ENCODE measurements at places on chromosomes 12 and 14.

DNA sequence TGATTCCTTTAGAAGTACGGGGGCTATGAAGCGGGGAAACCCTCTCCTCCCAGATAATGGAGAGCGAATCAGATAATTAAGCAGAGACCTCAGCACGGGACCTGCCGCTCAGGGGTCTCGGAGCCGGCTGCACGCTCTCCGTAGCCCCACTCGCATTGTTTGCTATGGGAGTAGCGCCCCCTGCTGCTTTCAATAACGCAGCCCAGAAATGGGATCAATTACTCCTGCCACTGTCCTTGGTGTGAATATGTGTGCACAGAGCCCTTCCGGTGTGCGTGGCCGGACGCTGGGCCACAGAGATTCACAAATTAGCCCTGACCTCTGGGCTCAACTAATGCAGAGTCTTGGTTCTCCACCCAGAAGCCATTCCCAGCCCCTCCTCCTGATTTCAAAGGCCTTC, 76.4 kb upstream of the TMEM132C start:
- DNase-seq = no peak

DNA sequence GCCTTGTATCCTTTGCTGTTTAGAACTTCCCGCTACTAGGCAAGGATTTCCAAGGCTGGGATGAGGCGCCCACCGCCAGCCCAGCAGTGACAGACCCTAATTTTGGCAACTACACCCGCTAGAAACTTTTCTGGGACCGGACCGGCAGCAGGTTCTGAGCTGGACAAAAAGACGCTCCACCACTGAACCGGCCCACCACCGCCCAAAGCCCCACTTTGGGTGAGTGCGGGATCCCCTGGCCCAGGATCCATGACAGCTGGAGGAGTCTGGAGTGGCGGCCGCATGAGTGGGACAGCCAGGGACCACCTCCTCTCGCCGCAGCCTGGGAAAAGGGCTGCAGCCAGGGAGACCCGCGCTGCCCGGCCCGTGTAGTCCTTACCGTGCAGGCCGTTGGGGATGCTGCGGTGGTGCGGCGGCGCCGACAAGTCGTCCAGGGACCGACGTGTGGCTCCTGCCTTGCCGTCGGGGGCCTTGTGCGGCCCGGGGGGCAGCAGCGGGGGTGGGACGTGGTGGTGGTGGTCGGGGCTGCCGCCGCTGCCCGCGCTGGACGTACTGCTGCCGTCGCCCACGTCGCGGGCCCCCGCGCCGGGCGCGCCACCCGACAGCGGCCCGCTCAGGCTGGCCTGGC, 1.1 kb downstream of the CCDC85C start:
- no peak for DNase-seq

- DNase-seq = no peak
These were observed 73.5 kb upstream of the SAV1 start for GRCh38 chr14:50741567-50741966.

GRCh38 chr14:62431496-62431895, 613.8 kb downstream of the KCNH5 start:
- no peak for DNase-seq

DNA sequence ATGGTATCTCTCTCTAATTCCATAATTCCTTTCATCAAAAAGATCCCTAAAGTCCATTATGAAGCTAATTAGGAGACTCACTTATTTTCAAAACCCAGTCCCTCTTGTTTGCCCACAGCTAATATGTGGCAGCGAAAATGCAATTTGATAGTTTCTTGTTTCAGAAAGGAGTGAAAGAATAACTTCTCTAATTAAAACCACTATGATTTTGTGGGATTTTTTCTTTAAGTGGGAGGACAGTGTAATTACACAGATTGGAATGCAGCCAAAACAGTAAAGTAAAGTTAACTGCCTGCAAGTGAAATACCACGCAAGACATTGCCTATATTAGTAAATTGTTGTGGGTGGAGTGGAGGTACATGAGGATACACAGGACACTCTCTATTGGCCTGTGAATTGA, 50.0 kb downstream of the PTPRO start:
- DNase-seq = no peak

All from stimulated activated CD4-positive, alpha-beta T cell treated with anti-CD3 and anti-CD28 coated beads, Interleukin-4, amount 100 ng/mL, for 48 hours (primary cell).